CD4-positive, alpha-beta T cell treated with Interferon alpha-2 for 1 hour (primary cell): ENCODE measurements at places on chromosomes 12 and 14.

DNA sequence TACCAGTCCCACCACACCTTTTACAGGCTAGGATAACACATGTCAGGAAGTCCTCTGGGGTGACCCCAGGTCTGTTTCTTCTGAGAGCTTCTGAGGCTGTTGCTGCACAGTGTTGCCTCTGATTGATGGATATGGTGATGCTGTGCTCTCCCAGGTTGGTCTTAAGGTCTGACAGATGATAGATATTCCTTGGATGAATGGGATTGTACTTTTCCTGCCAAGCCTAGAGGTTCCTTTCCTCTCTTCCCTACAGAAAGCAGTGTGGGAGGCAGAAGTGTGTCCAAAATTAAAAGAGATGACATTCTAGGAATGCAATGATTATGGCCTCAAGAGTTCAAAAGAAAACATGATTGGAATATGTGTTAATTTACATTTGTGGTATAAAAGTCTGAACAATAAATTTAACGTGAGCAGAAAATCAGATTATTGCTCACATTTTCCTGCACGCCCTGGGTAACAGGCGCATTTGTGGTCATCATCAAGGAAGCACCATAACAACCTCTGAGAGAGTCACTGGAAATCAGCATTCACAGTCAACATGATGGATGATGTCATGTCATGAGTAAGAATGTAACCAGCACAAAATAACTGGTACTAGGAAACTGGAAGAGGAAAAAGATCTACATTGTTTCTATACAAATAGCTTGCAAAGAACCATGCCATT lies 73.7 kb downstream of the BBS10 start:
- no peak for DNase-seq

DNA sequence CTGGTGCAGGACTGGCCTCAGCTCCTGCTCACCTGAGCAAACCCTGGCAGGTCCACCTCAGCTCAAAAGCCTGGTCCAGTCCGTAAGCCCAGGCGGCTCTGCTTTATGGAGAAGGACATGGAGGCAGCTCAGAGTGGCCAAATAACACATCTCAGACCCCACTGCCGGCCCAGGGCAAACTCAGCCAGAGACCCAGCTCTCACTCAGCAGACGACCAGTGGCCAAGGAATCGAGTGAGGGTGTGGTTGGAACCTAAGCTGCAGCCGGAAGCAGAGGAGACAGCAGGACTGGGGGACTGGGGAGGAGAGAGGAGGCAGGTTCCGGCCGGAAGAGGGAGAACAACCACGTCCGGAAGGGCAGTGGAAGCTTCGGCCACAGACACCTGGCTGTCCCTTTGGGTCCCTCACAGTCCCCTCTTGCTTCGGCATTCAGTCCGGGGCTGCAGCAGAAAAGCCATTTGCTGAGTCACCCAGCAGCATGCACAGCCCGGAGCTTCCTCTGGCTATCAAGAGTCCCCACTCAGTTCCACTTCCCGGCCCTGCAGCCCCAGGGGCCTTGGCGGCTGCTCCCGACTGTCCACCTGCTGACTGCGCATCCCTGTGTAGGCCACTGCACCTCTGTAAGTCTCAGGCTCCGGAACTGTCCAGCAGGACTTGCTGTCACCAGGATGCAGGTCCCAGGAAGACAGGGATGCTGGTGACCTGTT lies 104.0 kb downstream of the CALM1 start:
- DNase-seq: no peak

DNA sequence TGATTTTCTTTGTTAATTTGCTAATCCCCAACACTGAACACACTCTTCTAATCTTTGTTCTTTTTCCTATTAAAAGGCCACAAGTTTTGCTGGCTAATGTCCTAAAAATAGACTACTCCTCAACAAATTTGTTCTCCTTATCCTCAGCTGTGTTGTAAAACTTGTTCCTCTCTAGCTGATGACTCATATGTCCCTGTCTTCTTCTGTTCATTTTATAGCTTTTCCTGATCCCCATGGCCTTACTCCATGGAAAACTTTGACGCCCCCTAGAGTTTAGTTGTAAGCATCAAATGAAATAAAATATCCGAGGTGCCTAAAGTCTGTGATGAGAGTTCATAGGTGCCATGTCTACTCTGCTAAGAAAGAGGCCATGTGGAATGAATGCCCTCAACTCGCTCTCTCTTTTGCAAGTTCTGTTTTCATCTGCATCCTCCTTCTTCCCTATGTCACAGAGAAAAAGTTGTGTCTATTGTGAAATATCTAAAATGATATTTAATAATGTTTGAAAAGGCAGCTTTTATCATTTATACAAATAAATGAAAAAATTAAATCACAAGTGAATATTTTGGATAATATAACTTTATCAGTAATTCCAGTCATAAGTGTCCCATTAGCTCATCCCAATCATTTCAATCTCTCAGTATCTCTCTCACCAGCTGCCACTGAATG lies 237.9 kb downstream of the IPO8 start:
- no peak for DNase-seq

DNA sequence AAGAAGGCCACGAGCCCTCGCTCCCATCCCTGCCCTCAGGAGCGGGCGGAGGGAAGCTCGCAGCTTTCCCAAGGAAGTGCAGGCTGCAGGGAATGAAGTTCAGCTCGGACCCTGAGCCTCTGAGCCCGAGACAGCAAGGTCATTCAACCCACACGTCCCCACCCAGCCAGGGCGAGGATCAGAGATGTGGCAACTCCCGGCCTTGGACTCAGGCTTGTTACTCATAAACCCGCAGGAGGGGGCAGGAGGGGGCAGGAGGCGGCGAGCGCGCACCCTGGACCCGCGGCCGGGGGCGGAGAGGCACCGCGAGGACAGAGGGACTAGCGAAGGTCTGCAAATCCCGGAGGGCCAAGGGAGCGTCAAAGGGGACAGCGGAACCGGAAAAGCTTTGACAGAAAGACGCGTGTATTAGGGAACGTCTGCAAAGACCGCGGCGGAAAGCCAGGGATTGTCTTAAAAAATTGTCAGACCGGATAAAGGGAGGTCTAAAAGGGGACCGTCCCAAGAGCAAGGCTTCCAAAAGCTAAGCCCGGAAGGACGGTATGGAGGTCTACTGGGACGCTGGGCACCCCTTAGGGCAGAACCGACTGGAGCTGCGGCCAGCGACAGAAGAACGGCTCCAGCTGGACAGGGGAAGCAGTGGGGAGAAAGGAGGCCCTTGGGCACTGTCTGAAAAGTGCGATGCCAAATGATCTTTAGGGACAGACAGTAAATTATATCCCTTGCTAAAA lies 611 bp upstream of the DCAF11 start:
- DNase-seq: peak; percentile 88

GRCh38 chr12:52255926-52256583 lies 18.4 kb upstream of the KRT86 start:
- DNase-seq: no peak

GRCh38 chr12:98478606-98479005 lies 36.8 kb upstream of the TMPO start:
- DNase-seq: no peak

DNA sequence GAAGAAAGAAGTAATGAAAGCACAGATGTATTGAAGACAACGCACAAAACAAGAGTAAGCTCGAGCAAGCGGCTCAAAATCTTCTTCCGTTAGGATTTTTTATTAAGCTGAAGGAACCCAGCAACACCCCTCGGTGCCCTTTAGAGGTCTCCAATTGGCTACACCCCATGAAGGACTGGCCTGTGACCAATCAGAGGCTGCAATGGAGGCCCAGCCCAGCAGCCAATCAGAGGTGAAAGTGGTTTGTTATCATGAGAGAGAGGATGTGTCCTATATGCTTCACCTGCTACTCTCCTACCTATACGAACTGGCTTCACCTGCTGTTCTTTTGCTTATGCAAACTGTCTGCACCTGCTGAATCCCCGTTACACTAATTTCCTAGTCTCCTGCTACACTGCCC lies 358.8 kb downstream of the C12orf50 start:
- no peak for DNase-seq

DNA sequence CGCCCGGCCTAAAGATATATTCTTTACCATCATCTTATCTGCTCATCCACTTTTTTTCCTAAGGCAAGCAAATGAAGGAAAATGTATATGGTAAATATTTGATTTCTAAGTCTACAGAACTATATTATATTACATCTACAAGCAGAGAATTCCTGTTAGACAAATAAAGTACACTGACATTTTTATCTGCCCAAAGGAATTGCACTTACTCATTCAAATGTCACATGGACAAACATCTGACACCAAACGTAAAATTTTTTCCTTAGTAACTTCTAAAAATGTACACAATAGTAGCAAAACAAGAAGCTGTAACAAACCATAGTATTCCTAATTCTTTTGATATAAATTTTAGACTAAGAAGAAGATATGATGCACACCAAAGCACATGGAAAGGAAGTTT lies 51.0 kb downstream of the SPPL3 start:
- DNase-seq: no peak

DNA sequence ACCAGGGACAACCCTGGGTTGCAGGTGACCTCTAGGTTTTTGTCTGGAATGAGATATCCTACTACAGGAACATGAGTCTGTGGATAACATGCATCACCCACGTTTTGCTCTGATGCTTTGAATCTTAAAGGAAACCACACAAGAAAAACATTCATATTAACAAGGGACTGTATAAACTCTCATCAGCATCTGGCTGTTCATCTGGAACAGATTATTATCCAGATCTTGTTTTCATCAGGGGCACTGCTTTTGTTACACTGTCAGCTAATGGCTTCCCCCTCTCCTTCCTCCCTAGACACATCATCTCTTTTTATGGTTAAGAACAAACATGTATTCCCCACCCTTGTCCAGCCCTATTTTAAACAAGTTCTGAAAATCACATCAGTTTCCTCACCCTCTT lies 1095.7 kb downstream of the AACS start:
- no peak for DNase-seq

DNA sequence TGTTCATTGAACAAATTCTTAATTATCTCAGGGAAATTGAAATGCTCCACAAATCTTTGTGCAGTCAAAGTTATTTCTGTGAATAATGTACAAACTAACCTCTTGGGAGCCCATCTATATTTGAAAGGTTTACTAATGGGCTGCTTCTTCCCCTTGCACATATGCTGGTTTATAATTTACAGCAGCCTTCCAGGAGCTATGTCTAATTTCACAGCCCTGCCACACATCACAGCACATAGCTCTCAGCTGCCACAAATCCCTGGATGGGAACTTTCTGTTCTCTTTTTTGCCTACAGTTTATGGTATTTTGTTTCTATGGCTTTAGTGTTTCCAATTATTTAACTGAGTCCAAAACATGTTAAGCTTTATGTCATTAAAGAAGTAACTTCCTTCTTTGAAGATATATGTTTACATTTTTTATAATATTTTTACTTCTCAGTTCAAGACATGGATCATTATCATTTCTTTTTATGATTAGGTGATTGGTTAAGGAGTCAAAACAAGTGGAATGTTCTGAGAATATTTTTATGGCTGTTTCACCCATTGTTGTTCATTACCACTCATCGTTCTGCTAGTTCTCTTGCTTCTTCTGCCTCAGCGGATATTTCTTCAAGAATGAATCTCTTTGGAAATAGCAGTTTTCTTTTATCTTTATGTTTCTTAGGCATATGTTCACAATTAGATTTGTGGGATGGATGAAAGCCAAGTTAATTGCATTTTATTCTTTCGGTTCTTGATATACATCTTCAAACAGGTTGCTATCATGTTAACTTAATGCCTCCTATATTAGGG lies 475.6 kb upstream of the MIS18BP1 start:
- no peak for DNase-seq

DNA sequence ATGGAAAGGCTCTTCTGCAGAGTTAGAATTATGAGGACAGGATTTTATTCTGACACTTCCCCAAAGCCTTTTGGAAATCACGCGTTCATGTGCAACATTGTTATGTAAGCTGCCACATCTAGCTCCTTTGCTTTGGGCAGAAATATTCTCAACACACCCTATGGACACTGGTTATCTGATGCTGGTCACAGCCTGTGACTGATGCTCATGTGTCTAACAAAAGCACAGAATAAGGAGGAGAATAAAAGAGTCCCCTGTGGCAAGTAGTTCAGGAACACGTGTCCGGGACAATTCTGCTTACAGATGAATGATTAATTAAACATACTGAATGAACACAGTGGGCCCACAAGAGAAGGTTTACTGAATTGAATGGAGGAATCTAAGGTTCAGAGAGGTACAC lies 22.1 kb downstream of the FOXN3 start:
- DNase-seq: no peak

- no peak for DNase-seq
Observed at GRCh38 chr12:92640691-92641090, 62.1 kb upstream of the PLEKHG7 start.

DNA sequence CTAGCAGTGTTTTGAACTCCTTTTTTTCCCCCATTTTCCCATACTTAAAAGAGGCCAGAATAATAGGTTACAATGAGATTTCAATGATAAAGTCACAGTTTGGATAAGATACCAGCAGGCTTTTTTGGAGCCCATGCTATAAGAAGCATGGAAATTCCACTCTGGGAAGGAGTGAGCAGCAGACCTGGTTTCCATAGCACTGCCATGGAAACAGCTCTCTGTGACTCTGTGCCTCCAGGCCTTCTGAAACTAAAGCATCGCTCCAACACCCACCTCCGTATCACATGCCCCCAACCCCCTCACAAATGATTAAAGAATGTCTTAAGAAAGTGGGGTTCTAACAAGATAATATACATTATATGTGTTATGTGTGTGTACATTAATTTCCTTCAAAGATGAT lies 165.0 kb downstream of the GRIN2B start:
- DNase-seq: no peak

GRCh38 chr14:51018521-51018920 lies 74.2 kb upstream of the PYGL start:
- no peak for DNase-seq

- DNase-seq: peak; percentile 59
Observed at GRCh38 chr12:54935235-54935951, 49.2 kb downstream of the TESPA1 start.

DNA sequence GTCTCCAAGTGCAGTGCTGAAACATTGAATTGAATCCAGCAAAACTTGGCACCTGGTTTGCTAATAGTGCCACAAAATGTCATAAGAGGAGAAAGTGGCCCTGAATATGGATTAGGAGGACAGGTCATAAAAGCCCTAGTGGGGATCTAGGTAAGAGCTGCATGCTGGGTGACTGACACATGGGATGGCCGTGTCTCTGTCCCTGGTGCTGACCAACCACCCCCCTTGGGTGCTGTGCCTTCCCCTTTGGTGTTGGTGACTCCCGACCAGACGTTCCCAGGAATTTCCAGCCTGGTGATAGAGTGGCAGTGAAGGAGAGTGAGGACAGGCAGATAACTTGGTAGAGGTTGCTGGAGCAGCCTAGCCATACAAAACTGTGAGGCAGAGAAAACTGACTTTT lies 142.8 kb downstream of the VRK1 start:
- DNase-seq: no peak

DNA sequence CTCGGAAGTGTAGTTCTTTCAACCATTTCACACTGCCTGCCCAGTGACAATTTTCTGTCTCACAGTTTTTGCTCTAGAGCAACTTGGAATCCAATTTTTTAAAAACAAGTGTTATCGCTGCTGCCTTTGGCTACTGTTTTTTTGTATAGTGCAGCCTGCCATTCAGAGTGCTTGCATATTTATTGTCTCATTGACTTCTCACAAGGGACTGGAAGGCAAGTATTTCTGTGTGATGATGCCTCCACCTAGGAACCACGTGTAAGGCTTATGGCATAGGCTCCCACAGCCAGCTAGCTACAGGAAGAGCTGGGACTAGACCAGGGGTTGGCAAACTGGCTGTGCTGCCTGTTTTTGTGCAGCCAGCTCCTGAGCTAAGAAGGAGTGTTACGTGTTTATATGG lies 903 bp downstream of the PARPBP start:
- no peak for DNase-seq
